ENCODE measurements at places on chromosomes 11 and 22. TPM values are rescaled to one million over a fixed set of nuclear protein-coding genes. Genes with fewer than 3 reads are reported as not detected.

RAG2 gene
- not detected for polyA plus RNA-seq

ZNF280B gene
- 3.0 TPM for polyA plus RNA-seq

- no peak for DNase-seq
These were observed 37.7 kb downstream of the OR5P2 start for GRCh38 chr11:7759010-7759409.

- no peak for DNase-seq
These were observed 16.3 kb downstream of the SMCO4 start for GRCh38 chr11:93526641-93527583.
